ENCODE measurements at places on chromosomes 16 and 17. TPM values are rescaled to one million over a fixed set of nuclear protein-coding genes. Genes with fewer than 3 reads are reported as not detected.

Gene ABCA9
- not detected for total RNA-seq

Gene STAT5A
- 11.8 TPM for total RNA-seq

Gene ZNF385C
- not detected for total RNA-seq

Gene KDM6B
- total RNA-seq, result 1.2 TPM

Gene ACSM5
- not detected for total RNA-seq

Gene LCMT1
- 51.8 TPM for total RNA-seq

Gene DPEP1
- total RNA-seq, result 0.34 TPM

Gene ACACA
- 42.7 TPM for total RNA-seq

Gene FAM20A
- total RNA-seq, result 1.0 TPM

Gene KRTAP4-4
- total RNA-seq, result not detected

Gene ADAD2
- total RNA-seq, result not detected

Gene SDK2
- total RNA-seq, result 0.15 TPM

Gene KRT12
- not detected for total RNA-seq

Gene KRT31
- not detected for total RNA-seq

Gene PDE6G
- total RNA-seq, result 1.3 TPM

Gene ZNF668
- total RNA-seq, result 13.1 TPM

Gene C17orf78
- total RNA-seq, result not detected

Measured in bronchus fibroblast of lung (primary cell).